Activated CD4-positive, alpha-beta memory T cell treated with anti-CD3 and anti-CD28 coated beads for 36 hours (primary cell): ENCODE measurements at places on chromosomes 12 and 14.

GRCh38 chr12:80040075-80040738 lies 59.1 kb upstream of the OTOGL start:
- H3K27ac ChIP-seq, result no peak overlapping the region
- no peak overlapping the region for H3K4me3 ChIP-seq
- H3K27me3 ChIP-seq, result peaks cover 2% of the 10 kb centered on the region
- DNase-seq, result peak; percentile 55
- no peaks in the 10 kb centered on the region for H3K36me3 ChIP-seq

- DNase-seq, result no peak
- peaks cover 3% of the 10 kb centered on the region for H3K4me1 ChIP-seq
These were observed 1.3 kb downstream of the AK7 start for GRCh38 chr14:96393071-96393691.

GRCh38 chr12:104687823-104688573 lies 231.2 kb downstream of the CHST11 start:
- no peaks in the 10 kb centered on the region for H3K27me3 ChIP-seq
- H3K4me3 ChIP-seq, result peak overlapping the region; percentile 35
- peak; percentile 78 for DNase-seq

DNA sequence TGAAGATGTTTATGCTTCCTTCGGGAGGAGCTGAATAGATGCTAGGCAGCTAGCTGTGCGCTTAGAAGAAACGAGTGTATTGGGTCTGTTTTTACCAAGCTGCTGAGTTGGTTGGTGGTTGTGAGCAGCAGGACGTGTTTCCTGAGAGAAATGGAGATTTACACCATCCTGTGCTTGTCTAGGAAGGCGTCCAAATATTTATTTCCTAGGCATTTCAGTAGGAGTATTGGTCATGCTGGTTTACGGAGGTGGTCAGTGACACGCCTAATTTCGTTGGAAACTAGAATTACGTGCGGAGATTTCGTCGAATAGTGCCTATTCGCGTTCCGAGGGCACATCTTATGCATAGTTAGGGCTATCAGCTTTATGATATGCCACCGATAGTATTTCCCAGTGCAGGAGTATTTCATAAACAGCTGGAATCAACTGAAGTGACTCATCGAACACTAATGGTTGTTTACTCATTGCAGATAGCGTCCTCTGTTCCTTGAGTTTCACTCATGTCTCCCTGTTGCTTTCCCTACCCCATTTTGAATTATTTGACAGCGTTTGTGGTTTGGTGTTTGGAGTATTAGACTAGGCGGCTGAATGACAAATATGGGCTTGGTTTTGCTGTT lies 780 bp downstream of the TBC1D15 start:
- peak overlapping the region; percentile 97 for H3K4me3 ChIP-seq
- H3K27me3 ChIP-seq, result no peaks in the 10 kb centered on the region
- peaks cover 6% of the 10 kb centered on the region for H3K36me3 ChIP-seq
- DNase-seq, result peak; percentile 18
- H3K27ac ChIP-seq, result peak overlapping the region; percentile 99

DNA sequence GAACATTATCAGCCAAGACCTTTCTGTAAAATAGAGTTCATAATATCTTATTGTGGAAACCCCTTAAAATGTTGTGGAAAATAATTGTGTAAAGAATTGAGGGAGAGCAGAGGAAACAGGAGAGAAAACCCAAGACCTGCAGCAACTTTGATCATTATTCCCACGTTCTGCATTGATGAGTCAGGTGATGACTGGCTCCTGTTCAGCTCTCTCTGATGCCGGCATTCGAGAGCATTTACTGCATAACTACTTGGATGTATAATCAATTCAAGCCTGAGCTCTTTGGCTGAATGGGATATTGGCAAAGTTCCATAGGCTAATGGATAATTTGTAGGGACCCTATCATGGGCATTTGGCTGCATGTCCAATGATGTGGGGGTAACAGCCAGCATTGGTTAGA lies 176.3 kb upstream of the ARID2 start:
- H3K4me1 ChIP-seq, result no peaks in the 10 kb centered on the region
- no peak overlapping the region for H3K27ac ChIP-seq
- no peak for DNase-seq
- H3K27me3 ChIP-seq, result peaks cover 1% of the 10 kb centered on the region
- H3K4me3 ChIP-seq, result no peak overlapping the region
- H3K36me3 ChIP-seq, result no peaks in the 10 kb centered on the region

GRCh38 chr12:45518291-45519235 lies 210.9 kb upstream of the ARID2 start:
- no peaks in the 10 kb centered on the region for H3K27me3 ChIP-seq
- peaks cover 7% of the 10 kb centered on the region for H3K36me3 ChIP-seq

GRCh38 chr14:89430391-89431236 lies 13.6 kb upstream of the FOXN3 start:
- H3K27me3 ChIP-seq, result no peaks in the 10 kb centered on the region
- H3K4me1 ChIP-seq, result peaks cover 69% of the 10 kb centered on the region
- no peaks in the 10 kb centered on the region for H3K36me3 ChIP-seq

DNA sequence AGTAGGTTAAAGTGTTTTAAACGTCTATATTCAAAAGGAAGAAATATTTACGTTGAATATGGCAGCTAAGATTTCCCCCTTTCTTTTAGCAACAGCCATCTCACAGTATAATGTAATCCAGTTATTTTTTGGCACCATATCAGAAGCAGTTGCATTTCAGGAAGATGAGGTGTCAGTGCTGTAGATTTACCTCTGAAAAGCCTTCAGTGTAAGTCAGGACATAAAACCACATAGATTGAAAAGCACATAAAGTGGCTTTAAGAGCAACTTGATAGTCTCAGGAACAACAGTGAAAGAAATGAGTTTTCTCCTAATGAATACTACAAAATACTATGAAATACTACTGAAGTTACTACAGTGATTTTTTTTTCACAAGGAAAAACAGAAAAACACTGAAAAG lies 6.9 kb downstream of the MLH3 start:
- H3K4me1 ChIP-seq, result peaks cover 46% of the 10 kb centered on the region
- no peak overlapping the region for H3K4me3 ChIP-seq
- no peak for DNase-seq
- peaks cover 17% of the 10 kb centered on the region for H3K36me3 ChIP-seq
- H3K27ac ChIP-seq, result no peak overlapping the region

DNA sequence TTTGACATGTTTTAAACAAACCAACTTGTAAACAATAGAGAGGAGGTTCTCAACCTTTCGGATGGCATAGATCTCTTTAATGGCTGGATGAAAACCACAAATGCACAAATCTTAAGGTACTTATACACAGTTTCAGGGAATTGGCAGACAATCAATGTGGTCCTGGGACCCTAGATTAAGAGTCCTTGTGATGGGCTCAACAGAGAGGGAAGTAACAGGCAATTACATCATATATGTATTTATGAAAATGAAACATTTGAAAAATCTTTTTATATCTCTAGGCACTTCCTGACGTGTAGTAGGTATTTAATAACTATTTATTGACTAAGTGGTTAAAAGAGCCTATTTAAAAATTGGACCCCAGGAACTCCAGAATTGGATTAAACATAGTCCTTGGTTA lies 897 bp downstream of the ACTR10 start:
- peak overlapping the region; percentile 88 for H3K27ac ChIP-seq
- peaks cover 29% of the 10 kb centered on the region for H3K4me1 ChIP-seq
- peak overlapping the region; percentile 95 for H3K4me3 ChIP-seq
- H3K36me3 ChIP-seq, result no peaks in the 10 kb centered on the region
- DNase-seq, result no peak
- no peaks in the 10 kb centered on the region for H3K27me3 ChIP-seq

GRCh38 chr14:26867171-26867757 lies 269.4 kb upstream of the NOVA1 start:
- no peak overlapping the region for H3K4me3 ChIP-seq
- no peak overlapping the region for H3K27ac ChIP-seq
- H3K27me3 ChIP-seq, result no peaks in the 10 kb centered on the region
- no peaks in the 10 kb centered on the region for H3K36me3 ChIP-seq
- no peak for DNase-seq

GRCh38 chr12:69052613-69053408 lies 119.8 kb upstream of the CPM start:
- DNase-seq, result peak; percentile 84
- H3K27ac ChIP-seq, result peak overlapping the region; percentile 62
- peaks cover 13% of the 10 kb centered on the region for H3K27me3 ChIP-seq
- H3K4me1 ChIP-seq, result peaks cover 19% of the 10 kb centered on the region

GRCh38 chr12:69840727-69841126 lies 15.7 kb downstream of the MYRFL start:
- H3K36me3 ChIP-seq, result no peaks in the 10 kb centered on the region
- no peak overlapping the region for H3K27ac ChIP-seq
- H3K27me3 ChIP-seq, result peaks cover 3% of the 10 kb centered on the region
- DNase-seq, result no peak

DNA sequence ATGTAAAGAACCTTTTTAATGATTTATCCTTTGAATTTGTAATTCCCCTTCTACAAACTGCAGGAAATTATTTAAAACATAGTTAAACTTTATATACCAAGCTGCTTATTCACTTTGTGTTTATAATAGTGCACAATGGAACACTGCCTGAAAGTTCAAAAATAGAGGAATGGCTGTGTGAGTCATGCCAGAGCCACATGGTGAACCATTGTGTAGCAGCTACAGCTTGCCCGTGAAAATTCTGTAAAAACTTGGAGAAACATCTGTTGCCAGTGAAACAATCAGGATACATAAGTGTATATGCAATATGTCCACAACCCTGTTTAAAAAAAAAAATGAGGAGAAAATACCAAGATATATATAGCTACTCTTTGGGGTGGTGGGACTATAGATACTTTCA lies 59.5 kb downstream of the VEZT start:
- no peaks in the 10 kb centered on the region for H3K27me3 ChIP-seq
- H3K36me3 ChIP-seq, result peaks cover 33% of the 10 kb centered on the region
- no peak overlapping the region for H3K27ac ChIP-seq
- H3K4me1 ChIP-seq, result no peaks in the 10 kb centered on the region

DNA sequence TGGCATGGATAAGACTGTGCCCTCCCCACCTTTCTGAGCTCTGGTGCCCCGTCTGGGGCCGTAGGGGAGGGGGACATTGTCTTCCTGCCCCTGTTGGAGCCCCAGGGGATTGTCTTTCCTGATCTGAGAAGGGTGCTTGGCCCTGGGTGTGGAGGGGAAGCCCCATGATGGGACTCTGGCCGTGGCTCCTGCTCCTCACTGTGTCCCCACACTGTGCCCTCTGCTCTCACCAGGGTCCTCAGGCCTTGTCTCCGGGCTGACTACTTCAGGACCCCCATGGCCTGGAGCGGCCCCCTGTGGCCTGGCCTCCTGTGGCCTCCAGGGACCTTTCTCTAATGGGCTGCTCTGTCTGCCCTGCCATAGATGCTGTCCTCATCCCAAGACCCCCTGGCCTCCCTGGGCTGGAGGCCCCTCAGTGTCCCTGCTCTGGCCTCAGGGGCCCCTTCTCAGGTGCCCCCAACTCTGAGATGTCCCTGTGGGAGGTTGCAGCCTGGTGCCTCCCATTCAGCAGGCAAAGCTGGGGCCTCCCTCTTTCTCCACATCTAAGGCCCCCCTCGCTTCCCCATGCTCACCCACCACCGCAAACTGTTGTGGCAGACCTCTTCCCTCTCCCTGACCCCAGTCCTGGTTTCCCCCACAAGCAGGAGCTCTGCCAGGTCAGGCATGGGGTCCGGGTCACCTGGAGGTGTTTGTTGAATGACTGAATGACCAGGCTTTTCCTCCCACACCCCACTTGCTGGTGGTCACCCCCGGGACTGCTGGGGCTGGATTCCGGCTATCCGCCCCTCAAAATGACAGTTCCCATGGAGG lies 4.0 kb downstream of the KIF26A start:
- no peak for DNase-seq
- H3K27me3 ChIP-seq, result peaks cover 12% of the 10 kb centered on the region
- peaks cover under 1% of the 10 kb centered on the region for H3K4me1 ChIP-seq
- no peak overlapping the region for H3K27ac ChIP-seq
- H3K36me3 ChIP-seq, result no peaks in the 10 kb centered on the region

DNA sequence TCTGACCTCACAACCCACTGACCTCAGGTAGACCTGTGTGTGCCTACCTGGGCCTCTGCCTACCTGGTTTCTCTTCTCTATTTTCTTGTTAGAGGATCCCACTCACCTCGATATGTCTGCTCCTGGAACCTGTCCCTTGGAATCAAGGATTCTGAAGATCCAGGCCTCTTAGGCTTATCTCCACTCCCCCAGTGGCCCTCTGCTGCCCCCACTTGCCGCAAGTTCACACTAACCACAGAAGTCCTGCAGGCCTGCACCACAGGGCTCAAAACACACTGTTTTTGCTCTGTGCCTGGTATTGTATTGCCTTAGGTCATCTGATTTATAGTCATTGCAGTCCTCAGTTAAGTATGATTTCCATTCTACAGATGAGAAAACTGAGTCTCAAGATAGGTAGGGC lies 15.3 kb upstream of the NRXN3 start:
- H3K36me3 ChIP-seq, result no peaks in the 10 kb centered on the region
- no peak for DNase-seq
- peaks cover 5% of the 10 kb centered on the region for H3K27me3 ChIP-seq
- H3K4me1 ChIP-seq, result no peaks in the 10 kb centered on the region

GRCh38 chr12:71306808-71307207 lies 132.8 kb upstream of the LGR5 start:
- no peak overlapping the region for H3K4me3 ChIP-seq
- H3K4me1 ChIP-seq, result no peaks in the 10 kb centered on the region
- DNase-seq, result no peak

- H3K4me3 ChIP-seq, result no peak overlapping the region
- no peaks in the 10 kb centered on the region for H3K27me3 ChIP-seq
- peaks cover 9% of the 10 kb centered on the region for H3K36me3 ChIP-seq
These were observed 9.2 kb downstream of the GLIPR1 start for GRCh38 chr12:75489613-75490210.

GRCh38 chr14:100603341-100604120 lies 16.3 kb upstream of the BEGAIN start:
- H3K36me3 ChIP-seq, result peaks cover 5% of the 10 kb centered on the region
- H3K4me3 ChIP-seq, result no peak overlapping the region
- H3K4me1 ChIP-seq, result no peaks in the 10 kb centered on the region
- DNase-seq, result no peak
- H3K27ac ChIP-seq, result no peak overlapping the region

- H3K4me1 ChIP-seq, result peaks cover 36% of the 10 kb centered on the region
- H3K27me3 ChIP-seq, result no peaks in the 10 kb centered on the region
- DNase-seq, result peak; percentile 18
- H3K36me3 ChIP-seq, result peaks cover 14% of the 10 kb centered on the region
- no peak overlapping the region for H3K4me3 ChIP-seq
These were observed 86.1 kb downstream of the SYNE2 start for GRCh38 chr14:63939006-63939270.

DNA sequence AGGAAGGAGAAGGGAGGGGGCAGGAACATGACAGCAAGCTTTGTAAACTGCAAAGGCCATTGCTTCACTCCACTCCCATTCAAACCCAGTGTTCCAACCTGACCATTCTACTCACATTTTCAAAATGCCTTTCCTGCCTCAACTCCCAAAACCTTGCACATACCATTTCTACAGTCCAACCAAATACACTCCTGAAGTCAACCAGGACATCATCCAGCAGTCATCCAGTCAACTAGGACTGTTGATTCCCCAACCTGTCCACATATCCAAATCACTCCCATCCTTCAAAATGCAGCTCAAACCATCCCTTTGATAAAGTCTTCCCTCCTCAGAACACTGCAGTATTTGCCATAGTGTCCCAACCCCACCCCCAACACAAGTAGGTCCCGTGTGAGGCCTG lies 2.9 kb downstream of the SMUG1 start:
- H3K36me3 ChIP-seq, result no peaks in the 10 kb centered on the region
- no peak overlapping the region for H3K27ac ChIP-seq
- H3K4me3 ChIP-seq, result no peak overlapping the region
- no peak for DNase-seq

GRCh38 chr14:30834353-30834752 lies 40.0 kb upstream of the COCH start:
- no peaks in the 10 kb centered on the region for H3K4me1 ChIP-seq
- no peak overlapping the region for H3K4me3 ChIP-seq
- no peak overlapping the region for H3K27ac ChIP-seq
